ENCODE measurements at places on chromosomes 6 and 20.

DNA sequence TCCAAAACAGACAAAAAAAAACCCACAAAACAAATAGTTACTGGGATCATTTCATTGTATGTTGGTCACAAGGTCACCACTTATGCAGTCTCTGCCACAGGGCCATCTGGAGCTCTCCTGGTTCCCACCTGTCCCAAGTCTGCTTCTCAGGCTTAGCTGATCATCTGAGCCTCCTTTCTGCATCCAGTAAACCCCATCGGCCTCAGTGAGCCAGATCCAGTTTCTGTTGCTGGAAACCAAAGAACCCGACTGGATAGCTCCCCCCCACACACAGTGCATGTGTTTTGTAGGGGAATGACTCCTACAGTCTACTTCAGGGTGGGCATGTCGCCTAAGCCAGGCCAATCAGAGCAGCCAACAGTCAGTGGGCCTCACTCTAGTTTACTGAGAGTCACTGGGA is 233.3 kb downstream of the PREX1 start:
- no peak for DNase-seq

GRCh38 chr6:96013531-96013930 is 2.2 kb upstream of the FUT9 start:
- no peak for DNase-seq

GRCh38 chr6:113594726-113595125 is 262.4 kb upstream of the MARCKS start:
- no peak for DNase-seq

- no peak for DNase-seq
These were observed 106.8 kb upstream of the MCHR2 start for GRCh38 chr6:100100776-100101175.

GRCh38 chr6:108133594-108134179 is 32.1 kb upstream of the NR2E1 start:
- peak; percentile 81 for DNase-seq

DNA sequence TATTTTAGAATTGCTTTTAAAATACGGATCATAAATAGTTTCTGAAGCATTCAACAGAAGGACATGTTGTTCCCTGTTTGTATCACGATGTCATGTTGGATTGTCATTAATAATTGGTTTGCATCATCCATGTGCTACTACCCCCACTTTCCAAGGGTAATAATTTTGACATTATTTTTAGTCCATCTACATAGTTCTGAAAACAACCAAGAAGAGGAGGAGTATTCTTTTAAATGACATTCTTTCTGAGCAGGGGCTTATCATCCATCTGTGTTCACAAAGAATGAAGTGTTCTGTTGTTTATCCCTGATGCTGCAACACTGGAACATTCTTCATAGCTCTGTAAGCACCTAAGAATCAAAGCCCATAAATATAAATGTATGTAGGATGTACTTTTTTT is 151.0 kb upstream of the CITED2 start:
- peak; percentile 38 for DNase-seq

GRCh38 chr6:78670802-78671201 is 196.5 kb upstream of the IRAK1BP1 start:
- DNase-seq = no peak

DNA sequence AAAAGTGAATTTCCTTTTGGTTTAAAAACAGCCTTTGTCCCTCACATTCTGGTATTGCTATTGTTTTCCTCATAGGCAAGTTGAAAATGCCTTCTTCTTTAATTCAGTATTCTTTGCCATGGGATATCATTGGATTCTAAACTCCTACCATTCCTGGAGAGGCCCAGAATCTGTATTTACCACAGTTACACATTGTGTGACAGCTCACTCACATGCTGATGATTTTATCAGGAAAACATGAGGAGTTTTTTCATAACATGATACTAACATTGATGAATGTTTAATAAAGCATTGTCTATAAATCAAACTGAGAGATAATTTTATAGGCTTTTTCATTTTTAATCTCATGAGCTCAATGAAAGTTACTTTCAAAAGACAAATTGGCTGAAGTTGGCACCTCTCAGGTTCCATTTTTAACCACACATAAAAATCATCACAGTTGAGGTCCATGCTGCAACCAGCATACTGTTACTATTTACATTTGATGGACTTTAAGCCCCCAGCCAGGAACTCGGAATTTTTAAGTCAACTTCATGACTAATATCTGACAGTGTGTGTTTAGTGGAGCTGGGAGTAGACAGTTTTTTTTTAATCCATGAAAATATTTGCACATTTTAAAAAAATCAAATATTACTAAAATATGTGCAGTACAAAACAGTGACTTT is 82.8 kb downstream of the FAM83B start:
- DNase-seq = peak; percentile 12

DNA sequence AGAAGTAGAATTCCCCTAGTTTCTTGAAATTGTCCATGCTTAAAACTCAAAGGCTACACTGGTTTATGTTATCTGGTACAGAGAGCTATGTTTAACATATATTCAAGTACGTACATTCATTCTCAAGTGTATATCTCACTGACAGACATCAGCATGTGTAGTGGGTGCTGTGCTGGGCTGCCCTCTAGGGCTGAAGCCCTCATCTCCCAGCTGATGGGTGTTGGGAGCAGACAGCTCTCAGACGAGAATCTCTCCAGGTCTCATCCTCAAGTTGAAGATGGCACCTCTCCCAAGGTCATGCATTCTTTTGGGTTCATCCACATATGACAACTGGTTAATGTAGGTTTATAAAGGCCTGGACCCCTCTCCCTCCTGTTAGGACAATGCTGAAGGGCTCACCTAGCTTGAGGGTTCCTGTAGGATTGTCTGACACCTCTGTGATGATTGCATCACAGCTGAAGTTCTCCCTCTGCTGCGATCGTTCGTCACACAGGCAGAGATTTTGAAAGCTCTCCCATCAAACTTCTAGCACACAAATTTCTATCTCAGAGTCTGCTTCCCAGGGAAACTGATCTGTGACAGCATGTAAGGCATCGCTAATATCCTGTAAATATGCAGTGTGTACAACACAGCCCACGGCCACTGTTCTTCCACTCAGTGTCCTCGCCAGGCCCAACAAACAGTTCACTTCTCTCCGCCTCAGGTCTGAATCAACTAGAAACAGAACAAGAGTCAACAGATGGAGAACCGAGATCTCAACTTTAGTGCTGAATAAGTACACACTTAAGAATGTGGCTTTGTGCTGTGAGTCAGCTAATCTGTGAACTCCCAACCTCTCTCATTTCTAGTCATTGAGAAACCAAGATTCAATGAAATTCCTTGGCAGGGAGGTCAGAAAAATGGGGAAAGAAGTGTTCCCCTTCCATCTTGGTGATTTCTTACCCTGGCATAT is 43.2 kb downstream of the PREP start:
- peak; percentile 92 for DNase-seq

DNA sequence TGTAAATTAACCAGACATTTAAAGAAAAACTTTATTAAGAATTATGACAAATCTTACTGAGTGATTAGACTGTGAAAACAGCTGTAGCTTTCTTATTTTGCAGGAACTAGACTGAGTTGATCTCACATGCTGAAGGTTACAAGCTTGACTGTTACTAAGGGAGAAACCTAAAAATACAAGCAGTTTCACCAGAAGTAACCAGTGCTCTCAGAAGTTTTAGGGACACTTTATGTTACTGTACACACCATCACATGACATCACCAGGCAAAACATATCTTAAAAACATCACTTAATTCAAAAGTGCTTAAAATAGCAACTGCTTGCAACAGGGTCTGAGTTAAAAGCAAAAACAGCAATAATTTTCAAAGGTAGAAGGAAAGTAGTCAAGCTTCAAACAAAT is 5.4 kb downstream of the FBXO30 start:
- DNase-seq = no peak

DNA sequence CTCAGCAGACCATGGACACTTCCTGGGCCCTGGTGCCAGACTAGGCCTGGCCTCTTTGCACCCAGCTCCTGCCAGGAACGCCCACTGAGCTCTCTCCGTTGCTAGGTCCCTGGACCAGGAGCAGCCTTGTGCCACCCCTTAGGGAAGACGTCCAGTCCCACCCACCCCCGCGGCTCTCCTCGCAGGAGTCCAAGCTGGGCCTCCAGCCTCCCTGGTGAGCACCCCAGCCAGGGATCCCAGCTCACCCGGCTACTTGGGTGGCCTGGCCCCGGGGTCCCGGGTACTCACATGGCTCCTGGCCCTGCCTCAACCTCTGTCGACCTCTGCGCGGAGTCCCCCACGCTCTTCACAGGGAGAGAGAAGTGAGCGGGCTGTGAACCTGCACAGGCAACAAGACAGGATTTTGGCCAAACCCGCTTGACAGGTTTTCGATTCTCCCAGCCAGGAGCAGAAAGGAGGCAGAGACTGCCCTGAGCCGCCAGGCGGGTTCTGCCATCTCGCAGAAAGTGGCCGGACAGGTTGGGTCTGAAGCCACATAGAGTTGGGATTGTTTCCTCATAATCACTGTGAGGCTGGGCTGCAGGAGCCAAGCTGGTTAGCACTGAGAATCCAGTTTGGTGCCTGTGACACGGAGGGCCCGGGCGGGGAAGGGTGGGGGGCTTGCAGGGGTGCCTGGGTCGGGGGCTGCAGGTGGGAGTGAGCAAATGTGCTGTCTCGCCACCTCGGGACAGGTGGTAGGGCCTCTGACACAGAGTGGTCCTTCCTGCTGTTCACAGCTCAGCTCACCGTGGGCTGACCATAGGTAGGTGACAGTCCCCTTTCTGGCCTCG is at the start of gene RBBP8NL:
Gene RBBP8NL, minus strand, starts transcription at position 368 of the 830 bp plus-strand sequence. CDS start 7,892 bp downstream, outside the sequence.
- DNase-seq = no peak

DNA sequence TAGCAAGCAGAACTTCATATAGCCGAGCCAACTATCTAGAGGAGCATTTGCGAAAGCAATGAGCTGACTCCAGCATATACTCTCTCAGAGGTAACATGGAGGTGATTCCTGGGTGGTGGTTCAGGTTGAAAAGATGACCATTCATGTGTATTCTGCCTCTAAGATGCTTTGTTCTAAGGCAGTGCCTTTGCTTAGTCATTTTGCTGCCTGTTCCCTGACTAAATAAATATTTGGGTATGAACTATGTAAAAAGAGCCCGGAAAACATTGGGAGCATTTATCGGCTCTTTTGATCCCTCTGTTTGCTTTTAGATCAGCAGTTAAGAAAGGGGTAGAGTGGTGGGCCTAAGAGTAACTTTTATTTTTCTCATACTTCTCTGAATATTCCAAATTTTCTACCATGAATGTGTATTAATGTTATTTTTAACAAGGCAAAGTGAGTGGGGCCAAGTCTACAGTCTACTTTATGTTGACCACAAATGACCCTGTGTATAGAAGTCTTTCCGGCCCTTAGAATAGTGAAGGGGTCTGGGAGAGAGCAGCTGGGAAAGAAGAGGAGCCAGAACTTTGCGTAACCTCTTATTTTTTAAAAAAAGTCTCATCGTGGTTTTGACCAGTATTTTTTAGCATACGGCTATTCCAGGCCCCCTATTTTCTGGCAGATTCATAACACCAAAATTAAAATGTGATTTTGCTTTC is 206.5 kb upstream of the EYA4 start:
- DNase-seq = no peak

DNA sequence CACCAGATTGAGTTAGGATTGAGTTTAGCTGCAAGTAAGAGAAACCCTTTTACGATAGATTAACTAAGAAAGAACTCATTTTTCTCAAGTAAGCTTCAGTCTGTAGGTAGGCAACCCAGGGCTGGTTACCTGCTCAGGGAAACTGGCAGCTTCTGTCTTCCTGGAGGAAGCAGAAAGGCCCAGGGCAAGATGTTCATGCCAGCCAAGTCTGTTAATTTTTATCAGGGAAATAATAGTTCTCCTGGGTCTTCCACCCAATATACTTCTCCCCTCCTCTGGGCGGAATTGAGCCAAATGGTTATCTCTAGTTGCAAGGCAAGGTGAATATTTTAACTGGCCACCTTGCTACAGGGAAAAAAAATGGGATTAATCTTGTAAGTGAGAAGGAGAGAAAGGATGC is 98.2 kb downstream of the UTRN start:
- no peak for DNase-seq

GRCh38 chr6:146515212-146515611 is 28.4 kb upstream of the RAB32 start:
- DNase-seq = no peak

DNA sequence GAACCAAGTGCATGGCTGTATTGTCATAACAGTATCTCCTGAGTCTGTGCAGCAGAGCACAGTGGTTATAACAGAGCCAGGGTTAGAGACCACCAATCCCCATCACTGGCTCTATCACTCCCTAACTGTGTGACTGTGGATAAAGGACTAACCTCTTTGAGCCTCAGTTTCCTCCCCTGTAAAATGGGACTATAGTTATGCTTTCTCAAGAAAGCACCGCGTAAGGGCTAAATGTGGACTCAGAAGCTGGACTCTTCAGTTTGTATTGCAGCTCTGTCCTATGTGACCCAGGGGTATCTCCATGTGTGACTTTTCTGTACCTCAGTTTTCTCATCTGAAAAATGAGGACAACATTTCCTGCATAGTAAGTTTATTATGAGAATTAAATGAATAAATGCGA is 59.9 kb downstream of the TRAM2 start:
- DNase-seq = no peak

DNA sequence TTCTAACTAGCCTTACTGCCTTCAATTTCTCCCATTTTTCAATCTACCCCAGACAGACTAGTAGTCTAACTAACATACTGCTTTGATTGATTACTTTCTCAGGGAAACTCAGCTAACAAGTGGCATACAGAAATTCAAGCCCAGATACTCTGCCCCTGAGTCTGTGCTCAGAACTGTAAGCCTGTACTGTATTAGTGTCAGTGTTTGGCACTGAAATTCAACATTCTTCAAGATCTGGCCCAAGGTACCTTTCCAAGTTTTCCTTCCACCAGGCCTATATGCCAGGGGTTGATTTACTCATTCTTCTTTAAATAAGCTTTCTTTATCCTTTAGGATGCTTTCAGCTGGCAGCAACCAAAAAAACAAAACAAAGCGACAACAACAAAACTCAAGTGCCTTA is 433.2 kb upstream of the MARCKS start:
- DNase-seq = no peak

GRCh38 chr6:93468291-93468690 is 48.9 kb upstream of the EPHA7 start:
- DNase-seq = peak; percentile 32

DNA sequence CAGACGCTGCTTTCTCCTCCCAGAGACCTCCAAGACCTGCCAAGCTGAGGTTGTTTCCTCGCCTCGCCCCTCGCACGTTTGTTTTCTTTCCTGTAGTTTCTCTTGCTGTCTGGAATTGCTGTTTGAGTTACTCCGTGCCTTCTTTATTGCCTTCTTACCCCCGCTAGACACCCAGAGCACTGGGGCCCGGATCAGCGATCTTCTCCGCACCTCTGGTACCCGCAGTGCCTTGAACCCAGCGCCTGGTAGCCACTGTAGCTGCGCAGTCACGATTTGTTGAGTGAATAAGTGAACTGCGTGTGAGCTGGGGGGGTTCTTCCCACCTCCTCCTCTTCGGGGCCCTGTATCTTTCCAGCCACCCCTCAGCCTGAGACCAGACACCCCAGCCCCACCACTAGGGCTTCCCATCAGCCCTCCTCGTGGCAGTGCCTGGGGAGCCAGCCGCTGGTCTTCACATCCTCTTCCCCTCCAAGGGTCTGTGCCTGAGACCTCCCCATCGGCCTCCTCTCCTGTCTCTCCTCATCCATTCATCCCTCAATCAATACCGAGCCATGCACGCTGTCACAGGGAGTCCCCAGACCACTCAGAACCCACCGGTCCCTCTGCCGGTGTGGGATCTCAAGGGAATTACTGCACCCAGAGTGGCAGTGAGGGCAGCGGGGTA is 849 bp upstream of the BMP7 start:
- no peak for DNase-seq

GRCh38 chr6:68615938-68616337 is 19.1 kb upstream of the ADGRB3 start:
- no peak for DNase-seq
